ENCODE measurements at places on chromosomes 5 and 9.

- DNase-seq = no peak
- no peak overlapping the region for H3K27ac ChIP-seq
- H3K27me3 ChIP-seq = peaks cover 3% of the 10 kb centered on the region
- no peak overlapping the region for H3K4me3 ChIP-seq
- H3K36me3 ChIP-seq = peaks cover 10% of the 10 kb centered on the region
Measured at GRCh38 chr5:139082813-139083498, 115.2 kb downstream of the SIL1 start.

DNA sequence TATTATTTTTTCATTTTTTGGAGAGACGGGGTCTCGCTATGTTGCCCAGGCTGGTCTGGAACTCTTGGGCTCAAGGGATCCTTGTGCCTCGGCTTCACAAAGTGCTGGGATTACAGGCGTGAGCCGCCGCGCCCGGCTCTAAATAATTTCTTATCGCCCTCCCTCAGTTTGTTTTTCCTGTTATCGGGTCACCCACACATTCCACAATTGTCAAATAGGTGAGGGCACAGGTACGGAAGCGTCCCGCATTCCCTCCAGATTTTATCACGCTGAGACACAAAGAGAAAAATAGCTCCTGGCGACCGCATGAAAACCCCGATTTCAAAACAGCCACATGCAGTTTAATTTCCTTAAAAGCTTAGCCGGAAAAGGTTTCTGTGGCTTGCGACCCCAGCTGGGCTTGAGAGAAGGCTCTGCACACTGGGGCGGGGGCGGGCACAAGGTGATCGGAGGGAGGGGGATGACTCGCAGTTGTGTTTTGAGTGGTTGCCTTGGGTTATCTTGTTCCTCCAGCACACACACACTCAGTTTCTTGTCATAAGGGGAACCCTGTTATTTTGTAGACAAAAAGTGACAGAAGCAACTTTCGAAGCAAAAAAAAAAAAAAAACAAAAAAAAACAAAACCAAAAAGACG, 717 bp upstream of the IQGAP2 start:
- no peaks in the 10 kb centered on the region for H3K36me3 ChIP-seq
- H3K4me1 ChIP-seq = peaks cover 18% of the 10 kb centered on the region
- H3K27me3 ChIP-seq = peaks cover 2% of the 10 kb centered on the region
- H3K4me3 ChIP-seq = peak overlapping the region; percentile 92

DNA sequence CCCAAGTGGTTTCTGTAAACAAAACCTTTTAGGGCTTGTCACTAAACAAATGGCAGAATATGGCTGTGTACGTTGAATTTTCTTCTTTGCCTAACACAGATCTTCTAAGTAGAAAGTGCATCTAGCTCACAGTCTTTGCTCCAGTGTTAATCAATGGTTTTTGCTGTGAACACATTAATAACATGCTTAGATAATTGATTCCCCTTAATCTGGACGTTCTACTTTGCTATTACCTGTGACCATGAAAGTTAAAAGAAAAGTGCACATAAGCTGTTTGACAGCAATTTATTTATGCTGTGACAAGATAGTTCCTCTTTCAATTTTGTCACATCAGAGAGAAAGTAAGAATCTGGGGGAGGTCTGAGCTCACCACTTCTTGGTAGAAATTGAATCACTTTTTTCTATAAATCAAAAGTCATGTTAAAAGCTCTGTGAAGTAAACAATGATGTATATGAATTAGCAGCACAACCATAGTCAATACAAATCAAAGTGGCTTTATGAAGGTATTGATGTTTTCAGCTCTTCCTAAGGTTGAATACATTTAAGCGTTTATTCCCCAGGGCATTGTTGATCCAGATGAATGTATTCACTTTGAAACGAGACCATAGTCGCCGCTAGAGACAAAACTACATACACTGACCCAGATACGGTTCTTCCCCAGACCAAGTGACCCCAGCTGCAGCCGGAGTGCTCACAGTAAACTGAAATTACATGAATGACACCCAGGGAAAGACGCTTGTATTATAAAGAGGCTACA, 174.6 kb upstream of the ZNF608 start:
- DNase-seq = no peak
- H3K4me1 ChIP-seq = no peaks in the 10 kb centered on the region
- H3K4me3 ChIP-seq = no peak overlapping the region
- no peaks in the 10 kb centered on the region for H3K36me3 ChIP-seq
- H3K27ac ChIP-seq = no peak overlapping the region

- H3K4me3 ChIP-seq = no peak overlapping the region
- DNase-seq = no peak
- no peak overlapping the region for H3K27ac ChIP-seq
- no peaks in the 10 kb centered on the region for H3K4me1 ChIP-seq
- no peaks in the 10 kb centered on the region for H3K36me3 ChIP-seq
Measured at GRCh38 chr5:113909782-113910181, 396.3 kb downstream of the YTHDC2 start.

GRCh38 chr5:139851558-139851957, 56.0 kb downstream of the PSD2 start:
- no peak overlapping the region for H3K4me3 ChIP-seq
- H3K36me3 ChIP-seq = no peaks in the 10 kb centered on the region
- no peak overlapping the region for H3K27ac ChIP-seq
- H3K4me1 ChIP-seq = peaks cover 22% of the 10 kb centered on the region
- peaks cover 19% of the 10 kb centered on the region for H3K27me3 ChIP-seq

DNA sequence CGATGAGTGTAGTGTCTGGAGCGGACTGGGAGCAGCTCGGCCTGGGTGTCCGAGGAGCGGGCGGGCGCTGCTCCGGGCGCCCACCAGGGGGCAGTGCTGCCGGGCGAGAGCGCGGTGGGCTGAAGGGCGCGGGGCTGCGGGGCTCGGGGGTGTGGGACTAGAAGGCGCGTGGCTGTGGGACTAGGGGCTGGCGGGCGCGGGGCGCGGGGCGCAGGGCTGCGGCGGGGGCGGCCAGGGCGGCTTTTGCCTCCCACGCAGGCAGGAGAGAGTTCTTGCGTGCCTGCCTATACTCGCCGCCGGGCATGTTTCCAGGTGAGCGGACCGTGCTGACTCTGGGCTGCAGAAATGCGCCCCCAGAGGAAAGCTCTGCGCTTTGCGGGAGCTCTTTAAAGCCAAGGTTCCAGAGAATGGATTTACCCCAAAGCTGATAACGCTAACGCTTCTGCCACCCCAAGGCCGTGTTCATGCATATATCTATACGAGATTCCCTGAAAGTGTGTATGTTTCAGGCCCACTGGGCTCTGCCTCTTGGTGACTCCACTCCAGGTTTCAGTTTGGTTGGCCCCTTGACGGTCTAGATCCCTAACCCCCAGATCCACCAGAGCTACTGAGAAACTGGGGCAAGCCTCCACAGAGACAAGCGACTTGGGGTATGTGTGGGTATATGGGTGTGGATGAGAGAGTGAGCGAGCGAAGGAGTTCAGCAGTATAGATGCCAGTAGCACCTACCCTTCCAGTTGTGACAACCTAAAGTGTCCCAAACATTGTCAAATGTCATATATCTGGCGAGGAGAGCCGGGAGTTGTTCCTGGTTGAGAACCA, 56.2 kb downstream of the ACER2 start:
- DNase-seq = peak; percentile 84
- H3K27ac ChIP-seq = no peak overlapping the region
- peaks cover 3% of the 10 kb centered on the region for H3K4me1 ChIP-seq
- no peaks in the 10 kb centered on the region for H3K36me3 ChIP-seq
- H3K27me3 ChIP-seq = peaks cover 7% of the 10 kb centered on the region
- peak overlapping the region; percentile 91 for H3K4me3 ChIP-seq

DNA sequence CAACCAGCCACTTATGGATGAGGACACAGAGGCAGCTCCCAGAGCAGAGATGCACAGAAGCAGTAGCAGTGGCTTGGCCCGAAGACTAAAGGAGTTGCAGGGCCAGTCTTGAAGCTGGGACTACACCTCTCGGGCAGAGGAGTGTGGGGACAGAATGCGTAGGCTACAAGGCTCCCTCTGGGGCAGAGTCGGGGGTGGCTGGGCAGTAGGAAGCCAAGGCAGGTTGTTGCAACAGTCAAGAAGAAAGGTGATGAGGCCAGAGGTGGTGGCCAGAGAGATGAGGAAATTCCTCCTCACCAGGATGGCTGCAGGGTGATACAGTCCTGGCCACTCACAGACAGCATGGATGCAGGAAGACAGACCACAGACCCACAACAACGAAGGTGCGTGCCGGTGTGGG, 4.9 kb upstream of the N4BP3 start:
- H3K4me1 ChIP-seq = peaks cover 15% of the 10 kb centered on the region
- H3K27me3 ChIP-seq = peaks cover 6% of the 10 kb centered on the region
- no peak overlapping the region for H3K4me3 ChIP-seq
- peaks cover 10% of the 10 kb centered on the region for H3K36me3 ChIP-seq
- H3K27ac ChIP-seq = no peak overlapping the region
- no peak for DNase-seq

GRCh38 chr5:124126504-124127217, 614.7 kb downstream of the CSNK1G3 start:
- no peak for DNase-seq
- no peaks in the 10 kb centered on the region for H3K4me1 ChIP-seq
- H3K36me3 ChIP-seq = no peaks in the 10 kb centered on the region
- H3K4me3 ChIP-seq = no peak overlapping the region
- peaks cover 3% of the 10 kb centered on the region for H3K27me3 ChIP-seq
